ENCODE measurements at places on chromosomes 7 and 10.

DNA sequence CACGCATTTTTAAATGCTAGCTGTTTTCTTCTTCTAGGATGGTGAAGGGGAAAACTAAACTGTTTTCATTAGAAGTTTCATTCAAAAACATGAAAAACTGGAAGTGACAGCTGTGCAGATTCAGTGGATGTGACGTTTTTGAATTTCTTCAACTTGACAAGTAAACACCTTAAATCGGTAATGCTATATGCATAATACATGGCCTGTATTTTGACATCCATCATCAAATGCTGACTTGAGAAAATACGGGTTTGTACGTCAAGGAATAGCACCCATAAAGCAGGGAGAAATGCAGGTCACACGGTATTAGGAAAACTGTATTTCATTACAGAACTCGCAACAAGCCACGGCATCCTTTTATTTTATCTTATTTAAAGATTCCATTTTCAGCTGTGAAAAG lies 720.5 kb downstream of the KCNMA1 start:
- no peak for DNase-seq

GRCh38 chr10:24440817-24441797 lies 232.2 kb downstream of the KIAA1217 start:
- no peak for DNase-seq

- DNase-seq, result no peak
Observed at GRCh38 chr7:74263399-74264120, 9.4 kb upstream of the RFC2 start.

DNA sequence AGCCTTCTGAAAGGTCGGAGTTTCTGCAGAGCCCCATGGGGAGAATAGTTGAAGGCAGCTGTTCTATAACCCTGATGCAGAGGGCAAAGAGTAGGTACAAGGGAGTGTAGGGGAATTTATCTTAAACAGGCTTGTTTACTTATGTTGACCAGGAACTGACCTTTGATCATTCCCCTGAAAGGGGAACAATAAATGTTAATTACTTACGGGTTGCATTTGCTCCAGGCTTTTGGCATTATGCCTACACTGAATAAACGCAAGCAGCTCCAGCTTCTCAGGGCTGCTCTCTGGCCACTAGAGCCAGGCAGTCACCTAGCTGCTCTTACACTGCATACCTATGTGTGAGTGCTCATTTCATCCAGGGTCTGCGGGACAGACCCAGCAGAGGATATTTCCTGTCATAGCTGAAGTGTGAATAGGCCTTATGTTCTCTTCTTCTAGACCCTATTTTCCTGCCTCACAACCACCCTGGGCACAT lies 26.9 kb upstream of the ABCA13 start:
- DNase-seq, result no peak

- DNase-seq, result peak; percentile 36
Observed at GRCh38 chr10:74213571-74214162, 62.6 kb downstream of the ADK start.

- DNase-seq, result no peak
Observed at GRCh38 chr7:117325836-117326235, 3.0 kb upstream of the WNT2 start.

DNA sequence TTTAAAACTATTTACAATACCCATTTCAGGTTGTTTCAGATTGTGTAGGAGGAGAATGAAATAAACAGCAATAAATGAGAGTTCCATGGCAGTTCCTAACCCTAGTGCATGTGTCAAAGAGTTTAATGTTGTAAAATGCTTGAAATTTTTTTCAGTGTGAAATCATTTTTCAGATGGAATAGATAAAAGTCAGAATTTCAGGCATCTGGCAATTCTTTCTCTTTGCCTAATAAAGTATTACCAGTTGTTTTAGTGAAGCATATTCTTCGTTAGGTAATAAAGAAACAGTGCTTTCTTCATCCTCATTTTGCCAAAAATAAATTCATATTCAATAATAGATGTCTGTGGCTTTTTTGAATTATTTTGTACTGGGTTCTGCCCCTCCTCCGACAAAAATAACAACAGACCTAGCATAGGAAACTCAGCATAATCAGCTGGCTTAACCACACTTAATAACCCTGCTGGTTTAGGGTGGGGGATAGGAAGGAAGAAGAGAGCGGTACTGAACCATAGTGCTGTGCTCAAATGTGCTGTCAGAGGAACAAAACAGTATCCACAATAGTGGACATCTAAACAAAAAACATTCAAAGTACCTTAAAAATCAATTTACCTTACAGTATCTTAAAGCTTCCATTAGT lies 39.1 kb downstream of the MINDY3 start:
- DNase-seq, result no peak

- DNase-seq, result no peak
Observed at GRCh38 chr10:67785098-67785497, 52.9 kb downstream of the DNAJC12 start.

DNA sequence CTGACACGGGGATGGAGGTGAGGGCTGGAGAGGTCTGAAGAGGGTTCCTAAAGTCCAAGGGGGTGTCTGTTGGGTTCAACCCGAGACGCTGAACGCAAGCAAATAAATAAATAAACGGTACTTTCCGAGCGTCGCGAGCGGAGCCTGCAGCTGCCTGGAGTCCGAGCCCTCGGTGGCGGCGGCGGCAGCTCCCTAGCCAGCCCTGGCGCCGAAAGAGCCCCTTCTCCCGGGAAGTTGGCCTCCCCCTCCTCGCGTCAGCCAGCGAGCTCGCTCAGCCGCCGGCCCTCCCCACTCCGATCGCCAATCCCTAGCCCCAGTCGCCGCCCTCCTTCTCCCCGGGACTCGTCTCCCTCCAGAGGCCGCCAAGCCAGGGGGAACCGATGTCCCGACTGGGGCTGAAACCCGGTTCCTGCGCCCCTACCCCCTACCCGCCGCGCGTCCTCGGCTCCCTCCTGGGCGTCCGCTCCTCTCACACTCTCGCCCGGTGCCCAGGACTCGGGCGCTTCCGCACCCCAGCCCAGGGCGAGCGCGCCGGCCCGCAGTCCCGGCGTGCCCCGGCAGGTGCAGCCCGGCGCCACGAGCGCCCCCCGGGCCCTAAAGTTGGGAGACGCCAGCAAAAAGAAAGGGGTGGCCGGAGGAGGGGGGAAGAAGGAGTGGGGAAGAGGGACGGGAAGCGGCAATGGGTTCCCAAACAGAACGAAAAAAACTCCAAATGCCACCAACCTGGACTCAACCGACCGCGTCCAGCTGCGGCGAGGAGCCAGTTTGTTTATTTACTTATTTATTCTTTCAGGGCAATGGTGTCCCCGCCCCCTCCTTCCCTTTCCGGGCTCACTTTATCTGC lies at the start of gene GFRA1:
GFRA1 (minus strand) TSS at position 767 of the 844 bp plus-strand sequence. CDS start 1,177 bp downstream, outside the sequence.
- DNase-seq, result no peak

DNA sequence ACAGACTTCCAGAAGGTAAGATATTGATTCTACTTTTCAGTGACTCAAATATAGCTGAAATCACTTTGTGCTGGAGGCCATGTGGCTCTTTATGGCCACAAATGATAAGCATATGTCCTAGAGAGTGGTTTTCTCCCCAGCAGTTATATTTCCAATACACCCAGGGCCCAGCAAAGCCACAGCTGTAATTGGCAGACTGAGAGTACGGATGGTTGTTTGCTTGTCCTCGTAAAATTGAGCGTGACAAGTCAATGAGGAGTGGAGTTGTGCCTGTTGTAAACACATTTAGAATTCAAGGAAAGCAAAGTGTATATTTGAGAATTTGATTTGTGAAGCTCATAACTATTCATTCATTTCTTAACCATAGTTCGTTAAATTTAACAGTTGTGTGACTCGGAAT lies 201.8 kb downstream of the LHFPL3 start:
- DNase-seq, result no peak

GRCh38 chr10:123634221-123634620 lies 31.9 kb upstream of the GPR26 start:
- no peak for DNase-seq

DNA sequence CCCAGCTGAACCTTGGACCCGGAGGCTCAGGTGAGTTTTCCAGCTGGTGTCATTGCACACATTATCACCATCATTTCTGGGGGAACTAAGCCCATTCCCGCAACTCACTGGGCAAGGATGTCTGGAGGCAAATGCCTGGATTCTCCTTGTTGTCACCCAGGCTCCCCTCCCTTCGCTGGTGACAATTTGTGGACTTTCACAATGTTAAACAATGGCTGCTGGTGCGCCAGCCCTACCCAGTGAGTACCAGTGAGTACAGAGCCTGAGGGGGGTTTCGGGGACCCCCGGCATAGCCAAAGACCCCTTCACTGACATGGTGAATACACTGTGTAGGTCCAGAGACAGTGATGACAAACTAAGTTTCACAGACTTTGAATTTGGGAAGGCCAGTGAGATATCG lies 189.2 kb downstream of the ADARB2 start:
- DNase-seq, result no peak

GRCh38 chr7:138449580-138449979 lies 10.5 kb upstream of the TRIM24 start:
- DNase-seq, result peak; percentile 12

- DNase-seq, result no peak
Observed at GRCh38 chr10:546451-546850, 143.0 kb downstream of the DIP2C start.

DNA sequence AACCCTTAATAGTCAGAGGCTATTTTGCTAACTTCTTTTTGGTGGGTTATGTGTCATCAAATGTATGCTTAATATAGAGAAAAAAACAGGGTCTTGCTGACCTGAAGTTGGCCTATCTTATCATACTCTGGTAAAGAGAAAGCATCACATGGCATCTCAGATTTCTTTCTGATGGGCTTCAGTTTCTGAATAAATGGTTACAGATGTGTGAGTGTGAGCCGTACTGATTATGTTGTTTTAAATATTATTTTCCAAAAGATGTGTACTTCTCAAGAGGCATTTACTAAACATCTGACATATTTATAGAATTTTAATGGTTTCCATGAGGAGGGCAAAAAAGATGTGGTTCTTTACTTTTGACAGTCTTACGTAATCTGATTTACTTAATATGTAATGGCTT lies 28.4 kb downstream of the BBS9 start:
- no peak for DNase-seq

DNA sequence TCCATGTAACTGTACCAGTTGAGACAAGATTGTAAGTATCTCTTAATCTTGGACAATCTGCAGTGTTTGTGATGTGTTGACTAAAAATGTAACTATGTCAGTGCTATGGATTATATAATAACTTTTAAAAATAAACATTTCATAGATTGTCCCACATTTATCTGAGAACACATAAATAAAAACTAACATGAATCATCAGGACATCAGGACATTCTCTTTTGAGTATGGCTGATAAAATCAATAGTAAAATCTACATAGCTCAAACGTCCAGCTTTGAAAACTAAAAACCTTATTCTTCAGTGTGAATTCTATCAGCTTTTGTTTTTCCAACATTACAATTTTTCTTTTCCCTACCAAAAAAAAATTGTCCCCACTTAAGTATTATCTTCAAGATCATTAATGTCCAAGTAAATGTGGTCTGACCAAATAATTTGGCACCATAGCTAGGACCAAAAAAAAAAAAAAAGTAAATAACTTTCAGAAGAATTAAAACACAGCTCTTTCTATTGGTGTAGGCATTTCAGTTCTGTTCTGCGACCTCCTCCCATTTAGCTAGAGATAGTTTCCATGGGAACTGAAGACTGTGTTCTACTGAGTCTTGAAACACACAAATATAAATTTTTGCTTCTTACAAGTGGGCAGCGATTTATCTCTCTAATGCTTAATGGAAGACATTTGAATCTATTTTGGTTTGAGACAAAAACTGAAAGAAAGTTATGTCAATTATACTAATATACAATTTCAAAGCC lies 123.0 kb upstream of the SGCE start:
- no peak for DNase-seq

- DNase-seq, result no peak
Observed at GRCh38 chr7:92446869-92447344, 375 bp upstream of the GATAD1 start.

DNA sequence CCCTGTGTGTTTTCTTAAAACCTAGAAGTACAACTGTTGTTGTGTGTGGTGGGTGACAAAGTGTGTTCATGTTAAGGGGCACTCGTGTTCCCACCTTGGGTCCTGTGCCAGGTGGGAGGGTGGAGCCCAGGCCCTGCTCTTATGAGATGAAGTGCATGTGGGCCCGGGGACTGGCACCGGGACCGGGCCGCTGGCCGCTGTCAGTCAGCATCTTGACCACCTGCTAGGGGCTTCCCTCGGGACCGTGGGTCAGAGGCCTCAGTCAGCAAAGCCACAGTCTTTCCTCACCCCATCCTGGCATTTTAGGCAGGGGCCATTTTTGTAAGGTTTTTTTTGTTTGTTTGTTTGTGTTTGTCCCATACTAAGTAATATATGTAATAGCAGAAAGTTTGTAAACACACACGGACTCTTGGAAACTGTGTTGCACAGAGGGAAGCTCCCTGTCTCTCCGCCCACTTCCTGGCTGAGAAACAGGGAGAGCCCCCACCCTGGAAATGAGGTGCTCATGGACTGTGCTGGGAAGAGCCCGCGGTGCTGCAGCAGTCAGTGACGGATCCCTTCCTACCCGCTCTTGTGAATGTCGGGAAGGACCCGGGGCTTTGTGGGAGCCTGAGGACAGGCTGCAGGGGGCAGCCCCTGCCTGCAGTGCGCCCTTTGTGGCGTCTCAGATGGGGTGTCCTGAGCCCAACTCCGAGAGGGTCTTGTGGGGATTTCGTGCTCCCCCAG lies 13.4 kb downstream of the AGAP3 start:
- no peak for DNase-seq

DNA sequence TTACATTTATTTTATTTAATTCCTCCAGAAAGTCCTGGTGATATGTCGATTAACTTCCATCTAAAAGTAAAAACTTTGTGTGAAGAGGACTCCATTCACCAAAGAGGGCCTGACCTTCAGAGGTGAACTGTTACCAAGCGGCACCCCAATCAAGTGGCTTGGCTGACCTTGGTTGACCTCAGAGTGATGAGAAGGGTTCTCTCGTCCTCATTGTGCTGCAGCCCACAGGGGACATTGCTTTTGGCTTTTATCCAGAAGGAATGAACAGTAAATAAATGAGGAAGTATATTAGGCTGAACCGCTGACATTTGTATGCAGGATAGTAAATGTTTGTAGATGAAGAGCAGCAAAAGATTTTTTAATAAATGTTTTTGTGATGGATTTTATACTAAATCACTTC lies 172.4 kb upstream of the MKI67 start:
- no peak for DNase-seq

- DNase-seq, result no peak
Observed at GRCh38 chr10:125778556-125778955, 2.9 kb upstream of the MMP21 start.

- DNase-seq, result peak; percentile 52
Observed at GRCh38 chr7:107725138-107725740, 18.7 kb upstream of the CBLL1 start.

DNA sequence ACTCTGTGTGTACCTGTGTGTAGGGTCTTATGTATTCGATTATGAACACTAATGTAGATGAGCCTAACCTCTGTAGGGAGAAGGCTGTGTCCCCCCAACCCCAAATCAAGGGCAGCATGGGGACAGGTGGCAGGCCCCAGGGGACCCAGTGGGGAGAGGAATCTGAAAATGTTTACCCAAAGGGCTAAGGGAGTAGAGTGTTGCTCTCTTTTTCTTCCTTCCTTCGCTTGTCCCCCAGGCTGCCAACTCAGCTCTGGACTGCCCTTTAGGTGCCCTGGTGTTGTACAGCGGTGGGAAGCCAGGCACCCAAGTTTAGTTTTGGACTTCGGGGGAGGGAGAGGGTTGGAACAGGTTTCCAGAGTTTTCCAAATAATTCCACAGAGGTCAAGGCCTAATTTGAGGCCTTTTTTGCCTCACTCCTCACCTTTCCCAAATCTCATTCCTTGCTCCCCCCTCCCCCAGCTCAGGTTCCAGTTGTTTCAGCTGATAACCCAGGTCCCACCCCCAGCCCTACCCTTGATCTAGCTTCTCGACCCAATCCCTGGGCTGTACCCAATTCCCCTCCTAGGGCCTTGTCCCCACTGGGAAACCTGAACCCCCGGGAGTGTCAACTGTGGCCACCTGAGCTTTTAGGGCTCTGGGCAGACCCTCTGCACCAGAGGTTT lies 9.1 kb upstream of the PAX2 start:
- no peak for DNase-seq

Measured in effector CD4-positive, alpha-beta T cell (primary cell).